ENCODE measurements at places on chromosomes 11 and 22.

GRCh38 chr22:35967046-35967397 is 61.6 kb downstream of the RBFOX2 start:
- no peak for DNase-seq

DNA sequence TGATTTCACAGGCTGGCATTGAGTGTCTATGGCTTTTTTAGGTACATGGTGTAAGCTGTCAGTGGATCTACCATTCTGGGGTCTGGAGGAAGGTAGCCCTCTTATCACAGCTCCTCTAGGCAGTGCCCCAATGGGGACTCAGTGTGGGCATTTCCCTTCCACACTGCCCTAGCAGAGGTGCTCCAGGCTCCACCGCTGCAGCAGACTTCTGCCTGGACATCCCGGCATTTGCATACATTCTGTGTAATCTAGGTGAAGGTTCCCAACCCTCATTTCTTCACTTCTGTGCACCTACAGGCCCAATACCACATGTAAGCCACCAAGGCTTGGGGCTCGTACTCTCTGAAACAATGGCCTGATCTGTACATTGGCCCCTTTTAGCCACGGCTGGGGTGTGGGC is 78.3 kb downstream of the RNF169 start:
- no peak for DNase-seq

GRCh38 chr11:64060263-64060860 is 24.6 kb downstream of the FLRT1 start:
- DNase-seq, result no peak

DNA sequence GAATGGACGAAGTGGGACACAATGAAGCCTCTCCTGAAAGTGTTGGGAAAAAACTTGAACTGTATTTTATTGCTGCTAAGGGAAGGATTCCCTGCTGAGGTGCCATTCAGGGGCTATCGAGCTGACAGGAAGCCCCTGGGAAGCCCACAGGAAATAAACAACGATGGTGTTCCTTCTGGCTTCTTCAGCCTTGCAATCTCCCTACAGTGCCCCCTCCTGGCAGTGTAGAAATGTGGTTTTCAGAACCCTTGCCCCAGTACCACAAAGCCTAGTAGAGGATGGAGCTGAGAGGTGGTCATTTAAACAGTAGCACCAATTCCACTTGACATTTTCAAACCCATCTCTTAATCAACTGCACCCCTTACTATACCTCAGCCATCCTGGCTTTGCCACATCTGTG is 676.7 kb upstream of the ARHGAP42 start:
- no peak for DNase-seq

All from memory B cell (primary cell).